ENCODE measurements at places on chromosomes 12 and 14.

DNA sequence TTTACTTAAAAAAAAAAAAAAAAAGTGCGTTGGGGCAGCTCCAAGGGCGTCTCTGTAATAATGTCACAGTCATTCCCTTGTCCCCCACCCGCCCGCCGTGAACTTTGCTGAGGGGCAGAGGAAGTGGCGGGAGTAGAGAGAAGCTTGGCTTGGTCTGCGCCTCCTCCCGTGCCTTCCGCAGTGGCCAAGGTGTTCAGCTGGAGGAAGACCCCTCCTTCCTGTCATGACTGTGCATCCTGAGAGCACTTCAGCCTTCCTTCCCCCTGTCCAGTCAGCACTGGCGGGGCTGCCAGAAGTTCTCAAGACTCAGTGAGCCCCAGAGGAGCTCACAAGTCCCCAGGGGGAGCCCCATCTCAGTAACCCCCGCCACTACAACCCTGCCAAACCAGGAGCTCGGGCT lies 32.2 kb downstream of the AACS start:
- no peak for DNase-seq

DNA sequence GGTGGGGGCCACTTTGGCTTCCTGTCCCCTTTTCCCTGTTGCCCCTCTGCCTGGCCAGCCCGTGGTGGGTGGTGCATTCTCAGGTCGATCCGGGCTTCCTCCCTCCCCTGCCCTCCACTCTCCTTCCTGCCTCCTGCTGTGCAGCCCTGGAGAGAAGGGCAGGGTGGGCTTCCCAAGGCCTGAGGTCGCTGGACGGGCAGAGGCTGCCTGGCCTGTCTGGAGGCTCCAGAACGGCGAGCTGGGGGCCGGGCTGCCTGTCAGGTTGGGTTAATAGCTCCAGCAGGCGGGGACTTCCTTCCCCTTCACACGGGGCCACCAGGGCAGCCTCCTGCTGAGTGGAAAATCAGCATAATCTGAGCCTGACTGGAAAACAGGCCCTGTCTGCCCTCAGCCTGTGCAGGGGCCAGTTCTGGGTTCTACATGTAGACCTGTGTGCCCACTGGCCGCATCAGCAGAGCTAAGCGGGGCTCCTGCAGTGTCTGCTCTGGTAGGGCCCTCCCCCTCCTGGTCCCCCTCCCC lies 11.3 kb downstream of the KIF26A start:
- DNase-seq: no peak

DNA sequence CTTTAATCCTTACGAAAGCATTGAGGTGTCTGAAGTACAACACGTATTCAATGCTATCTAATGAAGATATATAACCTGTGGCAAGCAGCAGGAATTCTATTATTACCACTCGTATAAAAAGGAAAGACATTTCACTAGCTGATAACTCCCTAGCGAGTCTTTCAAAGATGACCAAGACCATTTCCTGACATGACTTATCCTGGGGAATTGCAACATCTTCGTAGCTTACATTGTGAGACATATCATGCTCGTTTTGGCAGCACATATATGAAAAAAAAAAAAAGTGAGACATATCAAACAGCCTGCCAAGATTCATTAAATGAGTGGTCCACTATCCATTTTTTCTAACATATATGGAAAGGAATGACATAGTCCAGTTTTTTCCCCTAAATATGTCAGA lies 337.0 kb downstream of the FSCB start:
- DNase-seq: no peak

DNA sequence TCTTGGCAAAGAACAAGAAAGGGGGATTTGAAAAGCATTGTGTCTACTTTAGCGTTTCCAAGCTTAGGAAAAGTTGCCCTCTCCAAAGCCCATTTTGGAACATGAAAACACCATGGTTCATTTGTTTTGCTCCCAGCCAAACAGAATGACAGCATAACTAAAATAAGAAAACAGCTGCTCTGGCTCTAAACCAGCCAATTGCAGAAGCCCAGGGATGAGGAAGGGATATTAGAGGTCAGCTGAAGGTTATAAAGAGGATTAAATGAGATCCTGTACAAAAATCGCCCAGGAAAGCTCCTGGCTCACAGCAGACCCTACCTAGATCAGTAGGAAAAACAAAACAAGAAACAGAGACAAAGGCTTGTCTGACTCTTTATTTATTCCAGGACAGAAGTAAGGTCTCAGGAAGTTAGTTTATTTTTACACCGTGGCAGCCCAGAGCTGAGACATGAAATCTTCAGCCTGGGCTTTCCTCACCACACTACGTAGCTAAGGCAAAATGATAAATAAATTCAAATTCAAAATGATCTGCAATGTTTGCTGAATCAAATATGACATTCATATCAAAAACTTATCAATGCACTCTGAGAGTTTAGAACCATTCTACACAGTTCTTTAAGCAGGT lies 25.9 kb downstream of the SPX start:
- DNase-seq: no peak

GRCh38 chr12:225012-225411 lies 11.1 kb upstream of the SLC6A12 start:
- DNase-seq: no peak

DNA sequence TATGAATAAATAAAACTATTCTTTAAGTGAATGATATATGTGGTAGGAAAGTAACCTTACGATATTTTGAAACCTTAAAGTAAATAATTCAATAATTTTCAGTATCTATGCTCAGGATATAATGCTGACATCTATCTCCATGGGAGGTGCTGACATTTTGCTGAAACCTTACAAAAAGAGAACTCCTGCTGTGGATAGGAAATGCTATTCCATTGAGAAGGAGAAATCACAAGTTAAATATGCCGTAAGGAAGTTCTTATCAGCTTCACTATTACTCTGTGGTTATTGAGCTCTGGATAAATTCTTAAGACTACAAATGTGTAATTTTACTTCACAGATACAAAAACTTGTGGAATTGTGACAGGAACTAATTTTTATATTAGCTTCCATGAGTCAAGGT lies 722.1 kb downstream of the TMTC2 start:
- DNase-seq: no peak

GRCh38 chr14:104843442-104844305 lies 21.4 kb upstream of the CEP170B start:
- no peak for DNase-seq

DNA sequence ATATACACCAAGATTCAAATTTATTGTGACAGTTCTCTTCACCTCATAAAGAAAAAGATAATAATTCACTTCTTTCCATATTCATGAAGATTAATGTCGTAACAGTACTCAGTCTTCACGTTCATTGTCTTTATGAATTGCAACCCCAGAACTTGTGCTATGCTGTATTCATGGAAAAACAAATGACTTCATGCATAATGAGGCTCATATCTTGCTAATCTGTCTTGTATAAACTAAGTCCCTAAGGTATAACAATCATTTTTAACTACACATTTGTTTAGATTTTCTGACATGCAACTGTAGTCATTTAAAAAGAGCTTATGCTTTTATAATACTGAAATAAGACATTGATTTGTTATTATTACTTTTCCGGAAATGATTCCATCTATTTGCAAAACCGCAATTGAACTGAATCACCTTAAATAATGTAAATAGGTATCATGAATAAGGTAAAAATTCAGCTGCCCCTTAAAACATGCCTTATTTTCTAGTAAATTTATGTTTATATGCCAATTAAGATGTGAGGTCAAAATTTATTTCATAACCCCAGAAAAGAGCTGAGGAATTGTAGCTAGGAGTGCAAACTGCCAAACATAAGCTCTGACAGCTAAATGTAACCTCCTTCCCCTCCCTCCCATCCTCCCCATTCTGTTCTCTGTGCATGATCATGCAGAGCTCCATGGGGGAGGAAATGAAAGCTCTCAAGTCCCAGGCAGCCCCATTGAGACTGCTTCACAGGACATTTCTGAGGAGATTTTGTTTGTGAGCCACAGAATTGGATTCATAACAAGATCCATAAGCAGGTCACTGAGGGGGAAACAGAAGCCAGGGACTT lies 301.6 kb downstream of the ATP23 start:
- DNase-seq: no peak

DNA sequence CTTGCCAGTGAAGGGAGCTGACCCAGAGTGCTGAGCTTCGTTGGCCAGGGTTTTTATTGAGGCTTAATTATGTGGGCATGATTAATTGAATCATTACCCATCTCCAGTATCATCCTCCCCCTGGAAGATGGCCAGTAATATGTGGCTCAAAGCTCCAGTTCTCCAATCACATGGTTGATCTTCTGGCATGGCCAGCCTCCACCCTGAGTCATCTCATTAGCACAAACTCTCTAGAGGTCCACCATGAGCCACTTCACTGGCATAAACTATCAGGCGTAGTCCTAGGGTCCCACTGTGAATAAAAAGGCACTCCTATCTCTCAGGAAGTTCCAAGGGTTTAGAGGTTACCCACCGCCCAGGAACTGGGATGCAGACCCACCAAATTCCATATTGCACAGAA lies 135.0 kb downstream of the ANO6 start:
- no peak for DNase-seq

GRCh38 chr14:56846970-56847930 lies 37.0 kb upstream of the OTX2 start:
- DNase-seq: no peak

DNA sequence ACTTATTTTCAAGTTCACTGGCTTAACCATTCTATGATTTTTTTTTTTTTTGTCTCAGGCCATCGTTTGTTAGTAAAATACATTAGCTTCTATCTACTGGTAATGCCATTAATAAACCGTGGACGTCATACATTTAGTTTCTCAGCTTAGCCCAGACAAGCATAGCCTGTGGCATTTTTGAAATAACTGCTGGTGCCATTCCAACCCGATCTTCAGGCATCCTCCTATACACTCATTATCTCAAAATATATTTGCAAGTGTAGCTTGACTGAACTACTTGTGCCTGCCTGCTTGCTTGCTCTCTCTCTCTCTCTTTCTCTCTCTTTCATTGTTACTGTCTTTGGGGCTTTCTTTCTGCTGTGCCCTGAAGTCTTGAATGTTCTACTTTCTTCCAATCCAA lies 12.7 kb upstream of the MBIP start:
- DNase-seq: no peak

DNA sequence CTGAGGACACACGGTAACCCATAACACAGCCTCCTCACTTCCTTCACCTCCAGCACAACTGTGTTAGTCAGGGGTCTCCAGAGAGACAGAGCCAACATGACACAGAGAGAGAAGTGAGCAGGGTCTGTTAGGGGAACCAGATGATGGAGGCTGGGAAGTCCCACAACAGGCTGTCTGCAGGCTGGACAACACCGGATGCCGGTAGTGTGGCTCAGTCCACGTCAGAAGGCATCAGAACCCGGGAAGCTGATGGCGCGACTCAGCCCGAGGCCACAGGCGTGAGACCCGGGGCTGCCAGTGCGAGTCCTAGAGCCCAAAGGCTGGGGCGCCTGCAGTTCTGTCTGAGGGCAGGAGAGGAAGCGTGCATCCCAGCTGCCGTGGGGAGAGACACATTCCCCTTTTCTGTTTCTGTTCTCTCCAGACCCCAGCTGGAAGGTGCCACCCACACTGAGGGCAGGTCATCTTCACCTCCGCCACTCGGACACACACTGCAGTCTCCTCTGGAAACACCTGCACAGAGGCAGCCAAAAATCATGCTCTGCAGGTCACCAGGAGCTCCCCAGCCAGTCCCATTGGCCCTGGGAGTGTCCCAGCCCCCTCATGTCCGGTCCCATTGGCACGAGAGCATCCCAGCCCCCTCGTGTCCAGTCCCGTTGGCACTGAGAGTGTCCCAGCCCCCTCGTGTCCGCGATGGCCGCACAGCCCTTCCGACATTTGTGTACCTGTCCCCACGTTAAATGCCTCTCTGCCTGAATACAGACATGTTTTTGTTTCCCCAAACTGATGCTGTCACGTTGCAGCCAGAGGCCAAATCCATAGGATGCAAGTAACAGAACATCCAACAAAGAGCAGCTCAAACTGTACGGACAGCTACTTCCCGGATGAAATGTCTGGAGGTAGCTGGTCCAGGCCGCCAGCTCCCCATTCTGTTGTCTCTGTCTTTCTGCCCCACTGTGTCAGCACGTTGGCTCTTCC lies 7.9 kb upstream of the FBRSL1 start:
- no peak for DNase-seq

GRCh38 chr14:53529519-53529918 lies 376.4 kb upstream of the DDHD1 start:
- no peak for DNase-seq

DNA sequence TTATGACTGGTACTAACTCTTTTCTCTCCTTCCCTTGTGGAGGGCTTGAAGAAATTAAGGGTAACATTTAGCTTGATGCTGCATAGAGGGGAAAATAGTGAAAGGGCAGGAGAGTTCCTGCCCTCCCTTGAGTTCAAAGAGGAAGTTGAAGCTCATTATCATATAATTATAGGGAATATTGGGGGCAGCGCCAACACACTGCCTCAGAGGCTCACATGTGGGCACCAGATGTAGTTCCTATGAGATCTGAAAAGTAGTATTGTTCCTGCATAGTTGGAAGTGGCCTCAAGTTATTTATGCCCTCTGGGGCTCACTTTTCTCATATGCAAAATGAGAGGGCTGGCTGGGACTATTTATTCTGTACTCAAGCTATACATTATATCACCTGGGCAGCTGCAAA lies 33.0 kb upstream of the FGF23 start:
- DNase-seq: no peak

DNA sequence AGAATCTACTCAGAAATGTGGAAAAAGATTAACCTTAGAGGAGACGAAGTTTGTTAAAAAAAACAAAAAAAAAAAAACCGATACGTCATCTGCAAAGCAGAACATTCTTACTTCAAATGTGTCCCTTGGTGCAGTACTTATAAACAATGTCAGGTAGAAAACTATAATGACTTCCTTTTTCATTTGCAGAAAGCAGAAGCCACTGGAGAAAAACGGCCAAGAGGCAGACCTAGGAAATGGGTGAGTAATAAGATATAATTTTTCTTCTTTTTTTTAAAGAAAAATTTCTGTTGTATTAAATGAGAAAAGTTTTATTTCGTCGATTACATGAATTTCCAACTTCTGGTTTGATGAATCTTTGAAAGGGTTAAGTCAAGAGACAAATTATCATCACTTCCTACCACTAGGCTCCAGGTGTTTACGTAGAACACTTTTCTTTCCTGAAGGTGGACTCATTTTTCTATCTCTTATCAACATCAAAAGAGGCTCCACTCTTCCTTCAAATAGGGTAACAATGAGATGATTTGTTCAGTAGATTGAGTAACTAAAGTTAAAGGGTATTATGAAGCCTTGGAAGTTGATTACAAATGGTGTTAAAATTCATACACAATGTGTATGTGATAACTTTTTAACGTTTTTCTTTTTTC lies 14.2 kb downstream of the HMGA2 start:
- no peak for DNase-seq

DNA sequence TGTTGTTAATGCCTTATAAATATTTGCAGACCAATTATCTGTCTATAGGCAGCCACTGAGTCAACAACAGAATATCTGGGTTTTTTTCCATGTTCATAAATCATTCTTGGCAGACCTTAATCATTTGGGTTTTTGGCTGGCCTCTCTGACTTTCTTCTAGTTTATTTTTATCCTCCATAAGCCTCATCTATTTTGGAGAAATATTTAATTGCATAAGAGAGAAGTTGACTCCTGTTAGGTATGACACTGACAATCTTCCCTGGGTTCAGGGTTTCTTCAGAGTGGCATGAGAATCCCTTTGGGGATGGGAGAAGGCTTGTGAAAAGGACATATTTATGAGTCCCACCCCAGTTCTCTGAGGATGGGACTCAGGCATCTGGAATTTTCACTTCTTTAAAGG lies 299.8 kb downstream of the NRXN3 start:
- no peak for DNase-seq
